Suppressor macrophage (primary cell): ENCODE measurements at places on chromosomes 16 and 17.

DNA sequence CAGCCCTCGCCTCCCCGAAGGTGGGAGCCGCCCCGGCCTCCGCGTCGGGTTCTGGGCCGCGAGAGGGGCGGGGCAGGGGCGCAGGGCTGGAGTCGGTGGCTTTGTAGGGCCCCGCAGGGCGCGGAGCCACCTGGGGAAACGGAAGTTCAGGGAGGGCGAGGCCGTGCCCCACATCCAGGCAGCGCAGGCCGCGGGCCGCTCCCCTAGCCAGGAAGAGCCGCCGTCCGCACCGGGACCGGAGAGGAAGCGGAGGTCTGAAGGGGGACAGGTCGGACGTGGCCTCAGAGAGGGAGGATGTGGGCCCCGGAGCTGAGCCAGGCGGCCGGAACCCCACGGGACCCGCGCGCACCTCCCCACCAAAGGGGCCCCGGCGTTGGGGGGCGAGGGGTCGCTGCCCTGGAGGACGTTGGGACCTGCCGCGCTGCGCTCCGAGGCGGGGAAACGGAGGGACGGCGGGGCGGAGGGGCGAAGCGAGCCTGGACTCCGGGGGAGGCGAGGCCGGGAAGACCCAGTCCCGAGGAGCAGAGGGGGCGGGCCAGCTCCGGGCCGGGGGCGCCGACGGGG, 482 bp upstream of the SLC16A3 start:
- DNase-seq: peak; percentile 71

DNA sequence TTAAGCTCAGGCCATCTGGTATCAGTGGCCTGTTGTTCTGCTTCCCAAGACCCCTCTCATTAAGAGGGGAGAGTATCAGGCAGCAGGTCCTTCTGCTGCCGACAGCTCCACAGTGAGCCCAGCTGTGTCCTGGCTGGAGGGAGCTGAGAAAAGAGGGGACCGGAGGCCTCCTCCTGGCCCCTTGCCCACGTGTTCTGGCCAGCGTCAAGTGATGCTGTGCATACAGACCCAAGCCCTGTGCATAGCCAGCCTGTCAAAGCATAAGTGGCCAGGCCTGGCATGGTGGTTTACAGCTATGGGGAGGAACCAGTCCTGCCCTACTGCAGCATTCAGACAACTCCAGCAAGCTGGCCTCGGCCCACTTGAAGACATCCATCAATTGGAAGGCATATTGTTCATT, 48.0 kb downstream of the ABCC6 start:
- no peak for DNase-seq

GRCh38 chr16:87382023-87382785, 1.4 kb downstream of the FBXO31 start:
- DNase-seq: no peak

DNA sequence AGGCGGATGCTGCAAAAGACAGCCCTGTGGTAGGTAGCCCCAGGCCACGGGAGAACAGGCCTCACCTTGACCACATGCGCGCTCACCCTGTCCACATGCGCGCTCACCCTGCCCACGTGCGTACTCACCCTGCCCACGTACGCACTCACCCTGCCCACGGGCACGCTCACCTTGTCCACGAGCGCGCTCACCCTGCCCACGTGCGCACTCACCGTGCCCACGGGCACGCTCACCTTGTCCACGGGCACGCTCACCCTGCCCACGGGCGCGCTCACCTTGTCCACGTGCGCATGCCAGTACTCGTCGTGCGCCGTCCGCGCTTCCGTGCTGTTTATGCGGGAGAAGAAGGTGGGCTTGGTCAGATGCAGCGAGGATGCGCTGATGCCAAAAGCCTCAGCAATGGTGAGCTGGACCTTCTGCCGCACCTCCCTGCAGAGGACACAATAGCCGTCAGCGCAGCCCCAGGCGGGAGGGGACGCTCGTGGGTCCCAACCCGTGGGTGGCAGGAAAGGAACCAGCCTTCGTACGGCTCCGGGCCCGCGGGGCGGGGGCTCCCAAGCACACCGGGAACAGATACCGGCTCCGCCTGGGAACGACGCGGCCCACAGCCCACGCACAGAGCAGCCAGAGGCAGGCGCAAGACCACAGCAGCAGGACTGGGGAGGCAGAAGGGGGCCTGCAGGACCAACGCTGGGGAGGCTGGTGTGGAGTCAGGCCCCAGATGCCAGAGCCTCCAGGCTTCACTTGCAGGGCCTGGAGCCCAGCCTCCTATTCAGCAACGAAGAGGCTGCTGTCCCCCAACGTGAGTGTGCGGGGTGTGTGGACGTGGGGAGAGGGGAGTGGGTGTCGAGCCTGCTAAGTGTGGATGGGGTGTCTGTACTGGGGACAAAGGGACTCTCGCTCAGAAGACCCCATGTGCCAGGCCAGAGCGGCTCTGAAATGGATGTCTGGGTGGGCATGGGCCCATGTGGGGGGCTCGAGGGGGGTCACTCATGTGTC, 14.2 kb upstream of the HEXD start:
- no peak for DNase-seq

DNA sequence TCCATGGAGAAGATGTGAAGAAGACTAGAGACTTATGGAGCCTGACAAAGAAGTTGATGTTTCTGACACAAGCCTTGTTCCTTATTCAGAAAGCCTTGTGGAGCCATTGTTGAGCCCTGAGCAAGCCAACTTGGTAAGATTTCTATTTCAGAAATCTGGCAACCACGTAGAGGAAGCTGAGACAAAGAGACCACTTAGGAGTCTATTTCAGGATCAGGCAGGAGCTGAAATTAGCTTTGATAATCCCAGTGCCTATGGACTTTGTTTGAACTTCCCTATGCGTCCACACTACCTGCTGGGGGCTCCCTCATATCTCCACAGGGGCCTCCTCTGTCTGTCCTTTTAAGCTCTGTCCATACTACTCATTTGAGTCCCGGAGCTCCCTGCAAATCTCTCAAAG, 540.0 kb upstream of the GOT2 start:
- no peak for DNase-seq

DNA sequence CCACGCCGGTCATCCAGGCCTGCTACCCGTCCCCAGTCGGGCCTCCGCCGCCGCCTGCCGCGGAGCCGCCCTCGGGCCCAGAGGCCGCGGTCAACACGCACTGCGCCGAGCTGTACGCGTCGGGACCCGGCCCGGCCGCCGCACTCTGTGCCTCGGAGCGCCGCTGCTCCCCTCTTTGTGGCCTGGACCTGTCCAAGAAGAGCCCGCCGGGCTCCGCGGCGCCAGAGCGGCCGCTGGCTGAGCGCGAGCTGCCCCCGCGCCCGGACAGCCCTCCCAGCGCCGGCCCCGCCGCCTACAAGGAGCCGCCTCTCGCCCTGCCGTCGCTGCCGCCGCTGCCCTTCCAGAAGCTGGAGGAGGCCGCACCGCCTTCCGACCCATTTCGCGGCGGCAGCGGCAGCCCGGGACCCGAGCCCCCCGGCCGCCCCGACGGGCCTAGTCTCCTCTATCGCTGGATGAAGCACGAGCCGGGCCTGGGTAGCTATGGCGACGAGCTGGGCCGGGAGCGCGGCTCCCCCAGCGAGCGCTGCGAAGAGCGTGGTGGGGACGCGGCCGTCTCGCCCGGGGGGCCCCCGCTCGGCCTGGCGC, 2.4 kb downstream of the HIC1 start:
- DNase-seq: peak; percentile 45

DNA sequence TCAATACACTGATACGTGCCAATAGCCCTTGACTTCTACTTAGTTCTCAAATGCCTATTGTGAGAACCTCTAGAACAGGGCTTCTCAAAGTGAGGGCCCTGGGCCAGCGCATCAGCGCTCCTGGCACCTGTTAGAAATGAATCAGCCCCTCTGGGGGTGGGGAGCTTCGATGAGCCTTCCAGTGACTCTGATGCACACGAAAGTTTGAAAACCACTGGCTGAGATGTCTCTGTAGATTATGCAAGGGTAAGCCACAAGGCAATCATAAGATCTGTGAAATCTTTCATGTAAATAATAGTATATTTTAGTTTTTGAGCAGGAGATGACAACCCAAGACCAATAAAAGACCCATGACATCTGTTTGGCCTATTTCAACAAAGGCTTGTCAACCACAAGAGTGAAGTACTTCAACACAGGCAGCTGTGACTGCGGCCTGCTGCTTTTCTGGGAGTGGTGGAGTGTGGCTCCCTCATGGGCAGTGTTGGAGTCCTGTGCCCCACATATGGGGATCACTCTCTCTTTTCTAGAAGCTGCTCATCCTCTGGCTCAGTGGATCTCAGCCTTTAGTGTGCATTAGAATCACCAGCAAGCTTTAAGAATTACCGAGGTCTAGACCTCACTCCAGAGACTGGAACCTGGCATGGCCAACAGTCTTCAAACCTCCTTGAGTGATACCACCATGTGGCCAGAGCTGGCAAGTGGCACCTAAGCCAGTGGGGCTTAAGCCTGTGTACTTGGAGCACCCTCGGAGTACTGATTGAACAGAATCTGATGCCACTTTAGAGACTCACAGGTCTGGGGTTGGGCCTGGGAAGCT, 5.8 kb downstream of the MTHFSD start:
- no peak for DNase-seq

- DNase-seq: no peak
These were observed 24.5 kb upstream of the HS3ST2 start for GRCh38 chr16:22789281-22789945.

DNA sequence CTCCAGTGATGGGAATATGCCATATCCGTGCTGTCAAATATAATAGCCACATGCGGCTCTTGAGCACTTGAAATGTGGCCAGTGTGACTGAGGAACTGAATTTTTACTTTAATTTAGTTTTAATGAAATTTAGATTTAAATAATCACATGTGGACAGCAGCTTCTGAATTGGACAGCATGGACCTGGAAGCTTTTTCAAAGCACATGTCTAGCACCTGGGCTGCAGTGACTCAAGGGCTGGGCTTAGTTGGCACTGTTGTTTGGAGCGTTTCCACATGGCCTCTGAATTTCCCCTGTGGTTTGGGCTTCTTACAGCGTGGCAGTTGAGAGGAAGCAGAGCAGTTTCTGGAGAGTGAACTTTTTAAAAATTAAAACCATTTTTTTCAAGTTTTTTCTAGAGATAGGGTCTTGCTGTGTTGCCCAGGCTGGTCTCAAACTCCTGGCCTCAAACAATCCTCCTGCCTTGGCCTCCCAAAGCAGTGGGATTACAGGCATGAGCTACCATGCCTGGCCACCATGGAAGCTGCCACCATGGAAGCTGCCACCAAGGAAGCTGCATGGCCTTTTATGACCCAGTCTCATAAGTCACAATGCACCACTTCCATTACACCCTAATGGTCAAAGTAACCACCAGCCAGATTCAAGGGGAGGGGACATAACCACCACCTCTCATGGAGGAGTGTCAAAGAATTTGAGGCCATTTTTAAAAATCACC, 6.7 kb upstream of the TOB1 start:
- DNase-seq: peak; percentile 60
